ENCODE measurements at places on chromosomes 4 and X.
A peak's percentile ranks its signal among the peaks of the same experiment; 100 is the strongest.

GRCh38 chr4:89222170-89222569, 85.4 kb downstream of the GPRIN3 start:
- peak; percentile 22 for DNase-seq

- no peak for DNase-seq
Measured at GRCh38 chr4:15427161-15427560, 672 bp upstream of the C1QTNF7 start.

GRCh38 chr4:74878323-74878722, 54.6 kb upstream of the PARM1 start:
- DNase-seq: no peak

GRCh38 chrX:17828171-17828570, 32.9 kb downstream of the RAI2 start:
- no peak for DNase-seq

DNA sequence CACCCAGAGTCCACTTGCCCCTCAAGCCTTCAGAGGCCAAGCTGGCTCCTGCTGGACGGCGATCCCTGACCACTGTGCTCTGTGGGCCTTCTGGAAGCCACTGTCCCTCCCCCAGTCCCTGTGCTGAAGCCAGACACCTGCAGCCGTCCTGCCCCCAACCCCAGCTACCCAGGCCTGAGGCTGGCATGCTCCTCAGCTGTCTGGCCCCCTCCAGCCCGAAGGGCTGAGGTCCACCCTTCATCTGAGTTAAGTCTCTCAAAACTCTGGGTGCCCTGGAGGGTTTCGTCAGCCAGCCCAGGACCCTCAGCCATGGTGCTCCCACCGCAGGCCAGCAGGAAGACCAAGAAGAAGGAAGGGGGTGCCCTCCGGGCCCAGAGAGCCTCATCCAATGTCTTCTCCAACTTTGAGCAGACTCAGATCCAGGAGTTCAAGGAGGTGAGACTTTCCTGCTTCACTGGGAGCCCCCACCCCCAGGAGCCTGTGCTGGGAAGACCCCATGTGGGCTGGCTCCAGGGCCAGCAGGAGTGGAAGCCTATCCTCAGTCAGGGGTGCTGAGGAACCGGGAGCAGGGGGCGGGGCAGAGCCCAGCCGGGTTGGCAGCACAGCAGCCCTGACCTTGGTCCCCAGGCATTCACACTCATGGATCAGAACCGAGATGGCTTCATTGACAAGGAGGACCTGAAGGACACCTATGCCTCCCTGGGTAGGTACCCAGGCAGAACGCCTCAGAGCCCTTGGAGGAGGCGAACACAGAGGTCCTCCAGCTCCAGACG, 4.2 kb downstream of the MYL5 start:
- DNase-seq: no peak

DNA sequence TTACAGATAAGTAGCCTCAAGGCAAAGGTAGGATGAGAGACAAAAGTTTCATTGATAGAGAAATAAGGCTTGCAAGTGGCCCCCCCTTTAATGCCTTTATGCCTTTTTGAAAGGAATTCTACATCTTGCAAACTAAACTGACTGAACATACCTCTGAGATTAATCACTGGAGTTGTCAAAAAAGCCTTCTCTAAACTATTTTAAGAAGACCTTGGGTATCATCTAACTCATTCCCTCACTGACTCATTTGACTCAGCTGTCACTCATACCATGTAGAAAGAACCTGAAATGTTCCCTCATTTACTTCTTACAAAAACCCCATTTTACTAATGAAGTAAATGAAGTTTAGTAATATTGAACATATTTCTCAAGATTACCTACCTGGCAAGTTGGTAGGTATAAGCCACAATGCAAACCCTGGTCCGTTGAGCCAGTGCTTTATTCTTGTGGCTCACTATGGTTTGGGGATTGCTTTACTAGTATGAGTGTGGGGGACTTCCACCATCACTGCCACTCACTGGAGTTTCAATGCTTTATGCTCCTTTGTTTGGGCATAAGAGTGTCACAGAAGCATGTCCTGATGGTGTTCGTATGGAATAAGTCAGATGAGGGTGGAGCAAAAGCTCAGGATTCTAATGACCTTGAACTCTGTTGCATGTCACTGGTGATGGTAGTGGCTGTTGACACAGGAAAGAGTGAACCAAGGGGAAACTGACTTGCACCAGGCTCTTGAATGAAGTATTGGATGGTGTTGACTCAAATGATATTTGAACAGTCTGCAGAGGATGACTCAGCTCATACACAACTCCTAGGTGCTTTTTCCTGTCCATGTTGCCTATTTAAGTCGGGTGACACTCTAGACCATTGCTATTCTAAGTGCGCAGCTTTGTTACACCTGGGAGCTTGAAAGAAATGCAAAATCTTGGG, 305.5 kb upstream of the EMCN start:
- peak; percentile 57 for DNase-seq

DNA sequence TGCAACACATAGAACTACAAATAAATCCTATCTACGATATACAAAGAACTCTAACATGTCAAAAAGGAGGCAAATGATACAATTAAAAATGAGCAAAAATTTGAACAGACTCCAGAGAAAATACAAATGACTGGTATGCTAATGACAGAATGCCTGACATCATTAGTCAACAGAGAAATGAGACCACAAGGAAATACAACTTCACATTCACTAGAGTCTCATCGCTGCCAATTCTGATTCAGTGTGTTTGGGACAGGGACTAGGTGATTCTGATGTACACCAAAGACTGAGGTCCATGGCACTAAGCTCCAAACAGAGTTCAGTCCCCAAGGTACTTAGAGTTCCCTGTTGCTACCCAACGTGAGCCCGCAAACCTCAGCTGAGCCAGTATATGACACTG, 23.4 kb downstream of the SLC2A9 start:
- no peak for DNase-seq

DNA sequence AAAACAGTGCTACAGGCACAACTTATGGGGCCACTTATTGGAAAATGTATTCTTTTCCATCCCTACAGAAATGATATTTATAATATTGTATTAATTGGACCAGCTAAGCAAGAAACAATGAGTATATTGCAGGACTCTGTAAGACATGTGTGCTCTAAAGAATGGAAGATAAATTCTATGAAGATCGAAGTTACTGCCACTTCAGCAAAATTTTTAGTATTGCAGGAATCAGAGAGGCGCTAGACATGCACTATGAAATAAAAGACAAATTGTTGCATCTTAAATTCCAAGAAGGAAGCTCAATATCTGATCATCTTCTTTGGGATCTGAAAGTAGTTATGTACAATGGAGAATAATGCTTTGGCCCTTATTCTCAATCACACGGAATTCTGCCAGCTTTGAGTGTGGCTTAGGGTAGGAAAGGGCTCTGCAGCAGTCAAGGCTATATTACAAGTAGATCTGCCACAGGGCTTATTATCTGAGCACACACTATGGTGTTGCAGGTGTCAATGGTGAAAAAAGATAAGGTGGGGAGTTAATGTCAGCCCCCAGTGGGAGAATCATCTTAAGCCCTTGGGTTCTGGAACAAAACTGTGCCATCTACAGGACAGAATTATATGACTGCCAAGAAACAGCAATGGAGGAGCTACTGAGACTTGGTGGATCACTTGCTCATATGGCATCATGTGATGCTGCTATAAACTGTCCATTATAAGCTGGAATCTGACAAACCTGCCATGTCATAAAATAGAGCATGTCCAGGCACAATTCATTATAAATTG, 334.0 kb upstream of the NDST3 start:
- no peak for DNase-seq

DNA sequence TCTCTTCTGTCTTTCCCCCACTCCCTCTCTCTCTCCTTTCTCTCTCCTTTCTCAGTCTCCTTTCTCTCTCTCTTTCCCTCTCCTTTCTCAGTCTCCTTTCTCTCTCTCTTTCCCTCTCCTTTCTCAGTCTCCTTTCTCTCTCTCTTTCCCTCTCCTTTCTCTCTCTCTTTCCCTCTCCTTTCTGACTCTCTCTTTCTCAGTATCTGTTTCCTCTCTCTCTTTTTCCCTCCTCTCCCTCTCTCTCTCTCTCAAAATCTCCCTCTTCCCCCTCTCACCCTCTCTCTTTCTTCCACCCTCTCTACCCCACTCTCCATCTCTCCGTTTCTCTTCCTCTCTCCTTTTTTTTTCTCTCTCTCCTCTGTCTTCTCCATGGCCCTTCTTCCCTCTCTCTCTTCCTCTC, 258.8 kb downstream of the ASMT start:
- DNase-seq: no peak
